ENCODE measurements at places on chromosomes 1 and 21.

- no peak for DNase-seq
Measured at GRCh38 chr1:201016211-201016651, 7.3 kb downstream of the KIF21B start.

- DNase-seq, result no peak
Measured at GRCh38 chr1:221488550-221488949, 253.3 kb downstream of the DUSP10 start.

DNA sequence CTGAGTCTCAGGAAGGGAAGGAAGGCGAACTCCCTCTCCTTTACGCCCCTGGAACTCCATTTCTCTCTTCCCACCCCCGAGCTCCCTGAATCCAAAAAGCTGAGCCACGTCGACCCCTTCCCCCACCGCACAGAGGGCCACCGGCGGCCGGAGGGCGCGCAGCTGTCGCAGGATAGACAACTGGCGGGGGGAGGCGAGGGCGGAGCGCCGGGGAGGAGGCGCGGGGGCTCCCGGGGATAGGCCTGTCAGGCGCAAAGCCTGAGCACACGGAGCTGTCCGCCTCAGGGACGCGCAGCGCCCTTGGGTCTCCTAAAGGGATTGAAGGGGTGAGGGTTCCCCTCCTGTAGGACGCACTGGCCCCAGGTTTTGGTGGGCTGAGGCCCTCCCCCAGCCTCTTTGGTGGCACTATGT lies 752 bp upstream of the ACTA1 start:
- no peak for DNase-seq

DNA sequence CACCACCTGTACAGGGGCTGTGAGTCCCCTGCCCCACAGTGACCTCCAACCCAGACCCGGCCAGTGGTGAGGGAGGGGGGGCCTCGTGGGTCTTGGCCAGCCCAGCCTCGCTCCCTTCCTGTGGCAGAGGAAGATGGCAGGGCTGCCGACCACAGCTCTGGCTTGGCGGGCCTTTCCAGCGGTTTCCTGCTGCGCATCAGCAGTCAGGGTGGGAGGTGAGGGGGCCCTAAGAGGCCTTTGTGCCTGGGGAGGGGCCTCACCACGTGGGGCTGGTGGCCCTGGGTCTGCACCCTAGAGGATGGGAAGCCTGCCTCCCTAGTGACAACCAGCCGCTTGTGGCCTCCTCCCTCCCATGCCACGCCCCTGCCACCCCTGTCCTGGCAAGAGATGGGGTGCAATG lies 72.6 kb upstream of the ARHGEF16 start:
- no peak for DNase-seq

DNA sequence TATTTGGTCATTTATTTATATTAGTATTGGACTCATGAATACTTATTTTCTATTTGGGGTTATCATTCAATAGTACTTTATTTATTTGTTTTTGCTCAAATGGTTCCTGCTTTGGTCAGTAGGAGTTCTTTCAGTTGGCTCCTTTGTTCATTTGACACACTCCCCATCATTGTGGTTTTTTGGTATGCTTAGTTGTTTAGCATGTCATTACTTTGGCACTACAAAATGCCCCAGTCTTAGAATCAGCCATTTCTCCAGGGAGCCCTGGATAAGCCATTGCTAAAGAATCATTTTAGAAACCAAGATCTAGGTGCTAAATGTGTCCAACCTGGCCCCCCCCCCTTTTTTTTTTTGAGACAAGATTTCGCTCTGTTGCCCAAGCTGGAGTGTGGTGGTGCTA lies 61.7 kb upstream of the MRPS6 start:
- no peak for DNase-seq
